Uterus (tissue), 4 donors: ENCODE measurements at places on chromosomes 5 and 9. TPM values are rescaled to one million over a fixed set of nuclear protein-coding genes. Genes with fewer than 3 reads are reported as not detected.

Gene CCDC171
- 22.1 TPM for total RNA-seq

- no peak for DNase-seq
Measured at GRCh38 chr5:176985516-176985915, 21.1 kb downstream of the UIMC1 start.

GRCh38 chr9:6467006-6467625, 54.1 kb downstream of the UHRF2 start:
- no peak for DNase-seq

Gene CD274
- total RNA-seq = 0.90 TPM

Gene SPRY4
- total RNA-seq = 14.3 TPM

DNA sequence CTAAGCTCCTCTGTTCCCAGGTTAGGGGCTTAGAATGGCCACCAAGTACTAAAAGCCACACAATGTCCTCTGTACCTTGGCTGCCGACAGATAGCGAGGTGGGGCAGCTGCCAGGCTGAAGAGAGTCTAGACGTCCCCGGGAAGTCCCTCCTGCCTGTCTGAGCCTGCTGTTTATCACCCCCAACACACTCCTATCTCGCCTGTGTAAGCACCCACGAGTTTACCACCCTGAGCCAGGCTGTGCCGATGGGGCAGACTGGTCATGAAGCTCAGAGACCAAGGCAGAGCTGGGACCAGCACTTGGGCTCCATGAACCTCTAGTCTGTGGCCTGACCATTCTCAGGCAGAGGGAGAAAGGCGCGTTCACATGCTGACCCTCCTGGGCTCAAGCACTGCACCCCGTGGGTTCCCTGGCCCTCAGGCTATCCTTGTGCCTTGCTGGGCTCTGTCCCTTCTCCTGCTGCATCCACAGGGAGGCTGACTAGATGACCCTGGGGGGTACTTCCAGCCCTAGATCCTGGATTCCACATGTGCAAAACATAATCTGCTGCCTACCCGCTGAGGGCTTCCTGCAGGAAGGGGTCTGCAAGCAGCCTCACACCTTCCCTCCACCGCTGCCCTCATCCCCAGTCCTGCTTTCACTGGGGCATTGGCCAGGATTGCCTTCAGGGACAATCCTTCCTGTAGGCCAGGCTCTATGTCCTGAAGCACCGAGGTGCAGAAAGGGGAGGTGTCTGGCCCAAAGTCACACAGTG, 18.6 kb upstream of the SLC25A51 start:
- DNase-seq = no peak

Gene PCDHB5
- total RNA-seq = 13.6 TPM

Gene ANXA2R
- 62.8 TPM for total RNA-seq

Gene GHR
- 3.6 TPM for total RNA-seq

DNA sequence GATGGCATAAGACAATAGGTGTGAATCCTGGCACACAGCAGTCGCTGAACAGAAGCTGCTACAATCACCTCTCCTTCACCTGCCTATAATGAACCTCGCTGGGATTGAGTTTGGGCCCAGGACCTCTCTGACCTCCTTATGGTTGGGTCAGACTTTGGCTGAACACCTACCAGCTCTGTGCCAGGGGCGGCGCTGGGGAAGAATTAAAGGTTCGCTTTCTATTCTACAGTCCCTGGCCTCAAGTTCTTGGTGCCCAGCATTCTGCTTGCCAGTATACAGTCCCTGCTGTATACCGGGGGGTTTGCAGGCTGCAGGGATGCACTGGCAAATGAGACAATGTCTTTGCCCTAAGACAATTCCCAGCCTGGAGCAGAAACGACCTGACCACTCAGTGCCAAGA, 895 bp upstream of the STRBP start:
- no peak for DNase-seq

Gene BSPRY
- total RNA-seq = 0.40 TPM

Gene PRDM9
- 0.14 TPM for total RNA-seq

- no peak for DNase-seq
Measured at GRCh38 chr9:71393005-71393404, 271.6 kb upstream of the TRPM3 start.

DNA sequence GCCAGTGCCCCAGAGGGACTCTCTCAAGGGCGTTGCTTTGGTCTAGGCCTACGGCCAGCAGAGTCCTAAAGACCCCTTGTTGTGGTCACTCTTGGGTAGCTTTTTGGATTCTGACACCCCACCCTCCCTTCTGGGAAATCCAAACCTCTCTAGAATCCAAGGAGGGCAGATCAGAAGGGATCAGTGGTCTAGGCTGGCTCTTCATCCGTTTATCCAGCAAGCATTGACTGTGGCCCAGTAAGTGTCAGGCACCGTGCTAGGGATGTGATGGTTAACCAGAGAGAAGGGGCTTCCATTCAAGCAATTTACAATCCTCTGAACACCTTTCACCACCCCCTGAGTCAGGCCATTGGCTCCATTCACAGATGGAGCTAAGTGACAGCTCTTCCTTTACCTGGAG, 181.1 kb downstream of the PTTG1 start:
- no peak for DNase-seq

Gene AGXT2
- not detected for total RNA-seq

- DNase-seq = no peak
Measured at GRCh38 chr9:71571186-71571585, 197.1 kb downstream of the CEMIP2 start.

DNA sequence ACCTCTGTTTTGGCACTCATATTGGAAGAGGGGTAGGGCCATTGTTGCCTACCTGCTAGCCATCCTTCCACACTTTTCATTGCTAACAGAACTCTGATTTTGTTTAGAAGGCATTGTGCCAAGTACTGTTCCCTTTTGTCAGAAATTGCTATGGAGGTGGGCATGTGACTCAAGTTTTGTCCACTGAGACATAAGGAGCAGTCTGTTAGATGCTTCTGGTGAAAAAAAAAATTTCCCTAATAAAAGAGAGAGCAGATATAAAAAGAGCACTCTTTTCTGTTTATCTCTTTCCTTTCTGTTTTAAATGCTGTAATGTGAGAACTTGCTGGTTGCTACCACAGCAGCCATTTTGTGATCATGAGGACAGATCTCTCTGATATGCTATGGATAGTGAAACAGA, 21.9 kb upstream of the THG1L start:
- no peak for DNase-seq

Gene PSD2
- 0.76 TPM for total RNA-seq

- no peak for DNase-seq
Measured at GRCh38 chr9:107644733-107645463, 155.3 kb upstream of the KLF4 start.

- DNase-seq = no peak
Measured at GRCh38 chr9:38437193-38437823, 13.1 kb upstream of the IGFBPL1 start.

DNA sequence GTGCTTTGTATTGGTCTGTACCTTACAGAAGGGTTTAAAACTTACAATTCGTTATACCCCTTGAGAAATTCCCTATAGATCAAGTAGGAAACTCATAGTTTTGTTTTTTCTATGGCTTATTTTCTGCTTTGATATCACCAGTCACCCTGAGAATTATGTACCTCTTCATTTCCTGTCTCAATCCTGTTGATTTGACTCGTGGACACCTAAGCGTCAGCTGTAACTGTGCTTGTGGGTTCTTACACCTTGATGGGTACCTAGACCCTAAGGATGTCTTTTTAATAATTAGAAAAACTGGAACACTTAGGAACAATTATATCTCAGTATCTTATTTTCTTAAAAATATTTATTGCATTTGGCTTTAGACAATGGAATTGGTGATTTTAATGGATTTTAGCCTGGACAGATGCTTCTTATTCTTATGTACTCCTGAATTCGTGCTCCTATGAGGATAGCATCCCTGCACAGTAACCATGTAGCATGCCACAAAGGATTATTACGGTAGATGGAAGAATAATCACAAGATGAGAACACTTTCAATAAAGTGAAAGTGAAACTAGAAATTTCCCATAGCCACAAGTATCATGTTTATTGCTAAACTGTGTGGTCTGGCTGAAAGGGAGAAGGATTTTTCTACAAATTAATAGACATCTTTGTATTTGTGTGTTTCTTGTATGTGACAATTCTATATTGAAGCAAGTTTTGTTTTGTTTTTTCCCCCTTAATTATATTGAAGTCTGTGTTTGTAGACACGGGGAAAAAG, 1920.3 kb upstream of the WWC1 start:
- no peak for DNase-seq

Gene PCDHGA12
- total RNA-seq = 15.3 TPM
